ENCODE measurements at places on chromosomes 4 and X.

GRCh38 chr4:121860121-121860520 is 10.2 kb downstream of the BBS7 start:
- DNase-seq: no peak

GRCh38 chr4:29459926-29460325 is 1260.2 kb upstream of the PCDH7 start:
- DNase-seq: no peak

DNA sequence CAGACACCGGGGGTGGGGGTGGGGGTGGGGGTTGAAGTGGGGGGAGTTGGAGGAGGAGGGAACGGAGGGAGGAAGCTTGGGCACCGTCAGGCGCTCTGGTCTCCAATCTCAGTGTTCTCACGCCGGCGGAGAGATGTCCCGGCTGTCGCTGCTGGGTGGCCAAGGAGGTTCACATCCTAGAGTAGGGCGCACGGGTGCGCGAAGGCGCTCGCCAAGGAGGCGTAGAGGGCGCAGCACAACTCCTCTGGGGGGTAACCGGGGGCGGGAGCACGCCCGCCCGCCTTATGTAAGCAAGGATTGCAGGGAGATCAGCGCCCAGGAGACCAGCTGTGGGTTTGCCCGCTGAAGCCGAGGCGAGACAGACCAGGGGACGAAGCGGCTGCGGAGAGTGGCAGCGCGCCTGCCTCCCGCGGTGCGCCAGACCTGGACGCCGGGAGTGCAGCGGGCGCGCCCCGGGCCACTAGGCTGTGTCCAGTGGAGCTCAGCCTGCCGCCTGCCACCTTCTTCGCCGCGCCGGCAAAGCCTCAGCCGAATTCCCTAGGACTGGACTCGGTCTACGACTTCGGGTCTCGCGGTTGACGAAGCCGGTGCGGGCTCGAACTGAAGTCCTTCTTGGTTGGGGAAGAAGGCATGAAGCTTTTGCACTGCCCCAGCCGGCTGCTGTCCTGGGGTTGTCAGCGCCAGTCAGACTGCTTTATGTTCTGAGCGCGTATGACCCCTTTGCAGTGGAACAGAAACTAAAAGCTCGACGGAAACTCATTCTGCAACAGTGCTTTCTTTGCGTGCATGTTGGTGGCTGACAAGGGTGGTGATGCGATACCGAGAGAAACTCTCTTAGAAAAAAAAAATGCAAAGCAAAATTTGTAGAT is 707 bp upstream of the UNC5C start:
- DNase-seq: no peak

- DNase-seq: no peak
These were observed 113.5 kb downstream of the PHF8 start for GRCh38 chrX:53930515-53931380.

GRCh38 chrX:13270360-13270759 is 49.5 kb downstream of the ATXN3L start:
- no peak for DNase-seq

DNA sequence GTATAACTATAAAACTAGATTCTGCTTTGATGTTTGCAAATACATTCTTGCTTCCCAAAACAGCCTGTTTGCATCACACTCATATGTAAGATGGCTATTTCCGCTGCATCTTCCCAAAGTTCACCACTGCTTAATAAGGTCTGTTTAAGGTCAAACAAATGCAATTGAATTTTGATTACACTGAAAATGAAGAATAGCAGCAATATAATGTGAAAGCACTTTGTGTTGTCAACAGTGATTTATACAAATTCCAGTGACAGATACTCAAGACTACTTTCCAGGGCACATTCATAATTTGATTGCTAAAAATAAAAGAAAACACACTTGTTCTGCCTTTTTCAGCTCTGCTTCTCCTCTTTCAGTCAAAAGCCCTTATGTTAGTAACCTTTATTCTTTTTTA is 8.1 kb upstream of the PGAM4 start:
- no peak for DNase-seq

- no peak for DNase-seq
These were observed 881 bp upstream of the CACNA1F start for GRCh38 chrX:49233887-49234555.

- no peak for DNase-seq
These were observed 97.2 kb upstream of the ADRA2C start for GRCh38 chr4:3668825-3669552.

DNA sequence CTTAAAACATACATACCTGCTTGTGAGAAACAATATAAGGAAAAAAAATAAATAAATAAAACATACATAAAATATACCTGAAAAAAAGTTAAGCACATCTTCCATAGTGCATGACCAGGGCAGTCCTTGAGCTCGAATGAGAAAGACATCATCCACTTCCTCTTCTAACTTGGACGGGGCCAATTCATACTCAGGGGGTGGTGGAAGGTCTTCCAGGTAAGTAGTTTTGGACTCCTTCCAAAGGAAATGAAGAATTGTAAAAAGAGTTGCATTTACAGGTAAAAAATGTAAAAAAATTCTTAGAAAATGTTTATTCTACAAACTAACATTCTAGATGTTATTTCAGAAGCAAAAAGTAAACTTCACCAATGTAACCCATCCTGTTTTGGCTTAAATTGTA is 3.6 kb downstream of the GRSF1 start:
- DNase-seq: no peak

DNA sequence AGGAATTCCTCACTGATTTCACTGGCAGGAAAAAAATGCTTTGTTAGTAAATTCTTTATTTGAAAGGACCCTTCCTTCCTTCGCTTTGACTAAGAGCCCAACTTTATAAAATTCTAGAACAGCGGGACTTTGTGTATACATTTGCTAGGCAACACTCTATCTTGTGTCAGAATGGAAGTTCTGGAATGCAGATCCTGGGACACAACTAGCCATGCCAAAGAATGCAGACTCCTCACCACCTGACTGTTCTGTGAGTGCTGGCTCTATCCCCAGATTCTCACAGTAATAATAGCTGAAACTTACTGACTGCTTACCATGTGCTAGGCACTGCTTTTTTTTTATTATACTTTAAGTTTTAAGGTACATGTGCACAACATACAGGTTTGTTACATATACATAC is 73.3 kb upstream of the ZDHHC15 start:
- DNase-seq: no peak

All from omental fat pad (tissue), 4 donors.